ENCODE measurements at places on chromosomes 2 and 18. TPM values are rescaled to one million over a fixed set of nuclear protein-coding genes. Genes with fewer than 3 reads are reported as not detected.

Gene EFHD1
- total RNA-seq, result 3.4 TPM

Gene VRK2
- total RNA-seq, result 17.9 TPM

Gene GCG
- not detected for total RNA-seq

Gene RSAD2
- 0.18 TPM for total RNA-seq

Gene UGT1A6
- 64.2 TPM for total RNA-seq

Gene ARPC2
- 690 TPM for total RNA-seq

Gene ZNF236
- 10.1 TPM for total RNA-seq

Gene ACMSD
- total RNA-seq, result not detected

Gene ACSL3
- 84.6 TPM for total RNA-seq

Gene STARD6
- not detected for total RNA-seq

Gene EPAS1
- total RNA-seq, result 86.7 TPM

Gene MYOM1
- 0.64 TPM for total RNA-seq

Gene PKDCC
- total RNA-seq, result 8.7 TPM

Gene USP34
- 129 TPM for total RNA-seq

Gene SOWAHC
- 87.7 TPM for total RNA-seq

Gene POLR1B
- total RNA-seq, result 16.7 TPM

Gene VWA3B
- total RNA-seq, result not detected

Gene KYNU
- 2.3 TPM for total RNA-seq

Gene NEU2
- total RNA-seq, result not detected

Gene TEX44
- not detected for total RNA-seq

Gene ST8SIA3
- total RNA-seq, result not detected

Gene ESPNL
- total RNA-seq, result 1.3 TPM

Gene RFTN2
- not detected for total RNA-seq

All from esophagus squamous epithelium (tissue), 5 donors.